GM04504 (cell line): ENCODE measurements at places on chromosomes 2 and 18.

- no peak for DNase-seq
These were observed 133.6 kb downstream of the PRPF40A start for GRCh38 chr2:152583512-152584229.

- no peak for DNase-seq
These were observed 94.3 kb downstream of the EDAR start for GRCh38 chr2:108894766-108895165.

DNA sequence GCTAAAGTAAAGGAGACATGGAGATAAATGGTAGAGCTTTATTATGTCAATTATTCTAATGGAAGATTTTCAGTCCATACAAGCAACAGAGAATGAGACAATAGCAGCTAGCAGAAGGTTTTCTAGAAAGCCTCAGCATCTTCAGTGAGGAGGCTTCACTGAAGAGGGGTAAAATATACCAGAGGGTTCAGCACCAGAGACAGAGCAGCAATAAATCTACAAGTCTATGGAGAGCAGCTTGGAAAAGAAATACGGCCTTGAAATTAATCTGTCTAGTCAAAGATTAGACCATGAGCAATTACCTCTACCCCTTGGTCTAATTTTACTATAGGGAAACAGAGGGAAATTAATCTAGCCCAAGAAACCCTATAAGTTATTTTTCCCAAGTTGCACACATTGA is 185.7 kb upstream of the CRIM1 start:
- no peak for DNase-seq

- no peak for DNase-seq
These were observed 37.1 kb downstream of the EVA1A start for GRCh38 chr2:75523313-75524275.

DNA sequence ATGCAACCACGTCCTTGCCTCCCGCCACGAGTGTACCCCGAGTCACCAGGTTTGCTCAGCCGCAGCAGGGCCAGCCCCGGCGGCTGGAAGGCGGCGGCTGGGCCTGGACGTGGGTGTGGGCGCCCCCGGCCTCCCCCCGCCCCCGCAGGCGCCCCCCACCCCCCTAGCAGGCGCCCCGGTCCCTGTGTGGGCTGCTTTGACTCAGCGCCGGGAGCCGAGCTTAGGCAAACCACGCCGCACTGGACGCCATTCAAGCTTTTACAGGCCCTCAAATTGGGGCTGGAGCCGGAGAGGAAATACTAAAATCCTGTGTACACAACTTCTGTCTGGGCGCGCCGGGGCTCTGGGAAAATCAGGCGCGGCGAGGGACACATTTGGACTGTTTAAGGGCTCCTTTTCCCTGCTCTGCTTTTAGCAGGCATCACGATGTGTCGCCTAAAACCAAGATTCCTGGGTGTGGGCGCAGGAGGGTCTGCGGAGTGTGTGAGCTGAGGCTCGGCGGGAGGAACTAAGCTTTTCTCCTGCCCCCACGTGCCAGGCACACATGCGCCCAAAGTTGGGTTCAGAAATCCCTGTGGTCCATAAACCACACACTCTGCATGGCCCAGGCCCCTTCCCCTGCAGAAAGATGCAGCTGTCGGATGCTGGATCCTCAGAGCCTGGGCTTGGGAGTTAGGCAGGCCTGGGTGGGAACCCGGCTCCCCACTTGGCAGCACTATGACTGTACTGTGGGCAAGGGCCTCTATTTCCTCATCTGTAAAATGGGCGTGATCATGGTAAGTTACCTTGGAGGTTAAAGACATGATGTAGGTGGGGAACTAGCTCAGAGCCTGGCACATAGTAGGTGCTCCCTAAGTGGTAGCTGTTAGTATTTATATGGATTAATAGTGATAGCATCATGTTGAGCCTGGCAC is 57.6 kb downstream of the ATOH8 start:
- peak; percentile 28 for DNase-seq

- no peak for DNase-seq
These were observed 59.8 kb downstream of the ZNF532 start for GRCh38 chr18:58924473-58924872.

- DNase-seq, result no peak
These were observed 72.8 kb upstream of the CDH19 start for GRCh38 chr18:66676699-66677098.

GRCh38 chr2:174663550-174663949 is 65.9 kb upstream of the WIPF1 start:
- DNase-seq, result peak; percentile 93

GRCh38 chr2:20484810-20485611 is 38.1 kb downstream of the RHOB start:
- no peak for DNase-seq

GRCh38 chr18:10473132-10473531 is 18.7 kb downstream of the APCDD1 start:
- no peak for DNase-seq

- no peak for DNase-seq
These were observed 143.3 kb upstream of the ZEB2 start for GRCh38 chr2:144663207-144663606.

GRCh38 chr2:64036034-64036705 is 16.9 kb upstream of the VPS54 start:
- no peak for DNase-seq

GRCh38 chr18:24656551-24657443 is 196.4 kb downstream of the HRH4 start:
- peak; percentile 39 for DNase-seq

- no peak for DNase-seq
These were observed 60.0 kb downstream of the SDC1 start for GRCh38 chr2:20164734-20165478.

DNA sequence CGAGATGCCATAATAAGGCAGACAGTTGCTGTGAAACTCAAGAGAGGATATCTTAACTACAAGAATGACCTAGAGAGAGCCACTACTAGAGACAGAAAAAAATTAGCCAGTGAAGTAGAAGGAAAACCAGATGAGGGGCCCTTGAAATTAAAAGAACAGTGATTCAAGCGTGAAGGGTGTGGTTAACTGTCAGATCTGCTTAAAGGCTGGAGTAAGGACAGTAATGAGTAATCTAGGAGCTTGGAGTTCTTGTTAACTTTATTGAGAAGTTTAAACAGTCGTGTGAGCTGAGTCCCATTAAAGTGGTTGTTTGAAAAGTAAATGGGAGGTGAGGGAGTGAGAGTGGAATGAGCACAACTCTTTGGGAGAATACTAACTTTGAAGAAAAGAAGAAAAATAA is 21.3 kb downstream of the PIGN start:
- DNase-seq, result no peak

- no peak for DNase-seq
These were observed 96.4 kb downstream of the CERS6 start for GRCh38 chr2:168552450-168552856.

- DNase-seq, result no peak
These were observed 201.1 kb upstream of the HDAC4 start for GRCh38 chr2:239601880-239602279.

DNA sequence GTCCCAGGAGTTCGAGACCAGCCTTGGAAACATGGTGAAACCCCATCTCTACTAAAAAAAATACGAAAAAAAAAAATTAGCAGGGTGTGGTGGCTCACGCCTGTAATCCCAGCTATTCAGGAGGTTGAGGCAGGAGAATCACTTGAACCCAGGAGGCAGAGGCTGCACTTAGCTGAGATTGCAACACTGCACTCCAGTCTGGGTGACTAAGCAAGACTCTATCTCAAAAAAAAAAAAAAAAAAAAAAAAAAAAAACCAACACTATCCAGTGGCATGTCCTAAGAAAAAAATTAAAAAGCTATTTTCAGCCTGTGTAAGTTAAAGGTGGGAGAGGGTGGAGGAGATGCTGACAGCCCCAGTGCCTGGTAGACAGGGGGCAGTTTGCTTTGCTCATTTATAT is 32.2 kb upstream of the REL start:
- DNase-seq, result no peak

- DNase-seq, result no peak
These were observed 10.1 kb downstream of the HJURP start for GRCh38 chr2:233844064-233844807.

DNA sequence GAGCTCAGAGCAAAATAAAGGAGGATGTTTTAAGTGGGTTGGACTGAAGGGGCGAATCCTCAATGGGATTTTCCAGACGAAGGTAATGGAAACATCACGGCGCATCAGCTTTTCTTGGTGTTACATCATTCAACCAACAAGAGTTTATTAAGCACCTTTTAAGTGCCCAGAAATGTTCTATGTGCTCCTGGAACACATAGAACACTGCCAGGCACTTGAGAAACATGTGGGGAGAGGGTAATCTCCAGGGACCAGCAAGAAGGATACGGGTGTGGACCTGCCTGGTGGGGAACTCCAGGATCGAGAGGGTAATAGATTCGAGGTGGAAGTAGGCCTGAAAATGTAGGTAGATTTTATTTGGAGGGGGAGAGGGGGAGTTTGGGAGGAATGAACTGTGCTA is 168.6 kb downstream of the PRKCE start:
- no peak for DNase-seq

DNA sequence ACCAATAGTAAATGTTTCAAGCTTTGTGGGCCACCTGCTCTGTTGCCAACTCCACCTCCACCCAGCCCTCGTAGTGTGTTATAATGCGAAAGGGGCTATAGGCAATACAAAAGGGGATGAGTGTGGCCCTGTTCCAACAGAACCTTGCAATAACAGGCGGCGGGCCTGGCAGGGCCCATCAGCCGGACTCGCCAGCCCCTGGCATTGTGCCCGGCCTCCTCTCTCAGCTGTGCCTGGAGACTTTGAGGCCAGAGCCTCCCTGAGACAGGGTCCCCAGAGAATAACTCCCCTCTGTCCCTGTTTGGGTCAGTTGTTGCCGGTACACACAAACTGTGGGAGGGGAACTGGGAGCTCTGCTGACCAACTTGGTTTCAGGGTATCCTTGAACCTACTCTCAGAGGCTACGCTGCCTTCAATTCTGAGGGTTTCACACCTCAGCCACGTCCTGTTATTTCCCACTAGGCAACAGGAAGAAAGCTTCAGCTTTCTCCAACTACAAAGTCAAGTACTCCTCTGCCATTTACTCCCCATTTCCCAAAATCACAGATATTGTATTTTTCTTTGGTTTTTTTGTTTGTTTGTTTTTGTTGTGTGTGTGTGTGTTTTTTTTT is 58.0 kb upstream of the ZNF236 start:
- no peak for DNase-seq

DNA sequence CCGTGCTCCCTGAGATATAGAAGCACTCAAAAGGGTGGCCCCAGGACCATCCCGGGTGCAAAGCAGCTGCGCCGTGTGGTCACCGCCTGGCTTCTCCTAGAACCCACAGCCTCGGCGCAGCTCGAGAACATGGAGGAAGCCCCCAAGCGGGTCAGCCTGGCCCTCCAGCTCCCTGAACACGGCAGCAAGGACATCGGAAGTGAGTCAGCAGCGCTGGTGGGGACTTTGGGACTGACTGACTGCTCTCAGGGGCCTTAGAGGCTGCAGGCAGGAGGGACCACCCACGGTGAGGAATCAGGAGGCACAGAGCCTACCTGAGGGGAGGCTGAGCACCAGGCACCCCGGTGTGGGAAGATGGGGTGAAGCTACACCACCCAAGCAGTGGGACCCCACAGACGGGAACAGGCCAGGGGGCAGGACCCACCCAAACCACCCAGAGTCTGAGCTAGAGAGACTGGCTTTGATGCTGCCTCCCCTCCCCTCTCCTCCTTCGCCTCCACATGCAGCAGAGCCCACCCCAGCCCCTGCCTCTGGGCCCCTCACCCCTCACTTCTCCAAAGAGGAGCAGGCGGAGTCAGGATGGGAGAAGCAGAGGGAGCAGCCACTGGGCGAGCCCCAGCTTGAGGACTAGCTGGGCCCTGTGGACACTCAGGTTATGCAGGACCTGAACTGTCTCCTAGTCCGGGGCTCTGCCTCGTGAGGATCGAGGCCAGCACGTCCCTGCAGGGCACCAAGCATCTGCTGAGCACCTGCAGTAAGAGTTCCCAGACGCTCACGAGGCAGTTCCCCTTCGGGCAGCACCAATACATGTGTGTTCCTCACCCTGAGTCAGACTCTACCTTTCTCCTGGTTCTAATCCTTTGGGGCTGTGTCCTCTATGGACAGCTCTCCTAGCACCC is 28.7 kb downstream of the MTERF4 start:
- DNase-seq, result no peak

DNA sequence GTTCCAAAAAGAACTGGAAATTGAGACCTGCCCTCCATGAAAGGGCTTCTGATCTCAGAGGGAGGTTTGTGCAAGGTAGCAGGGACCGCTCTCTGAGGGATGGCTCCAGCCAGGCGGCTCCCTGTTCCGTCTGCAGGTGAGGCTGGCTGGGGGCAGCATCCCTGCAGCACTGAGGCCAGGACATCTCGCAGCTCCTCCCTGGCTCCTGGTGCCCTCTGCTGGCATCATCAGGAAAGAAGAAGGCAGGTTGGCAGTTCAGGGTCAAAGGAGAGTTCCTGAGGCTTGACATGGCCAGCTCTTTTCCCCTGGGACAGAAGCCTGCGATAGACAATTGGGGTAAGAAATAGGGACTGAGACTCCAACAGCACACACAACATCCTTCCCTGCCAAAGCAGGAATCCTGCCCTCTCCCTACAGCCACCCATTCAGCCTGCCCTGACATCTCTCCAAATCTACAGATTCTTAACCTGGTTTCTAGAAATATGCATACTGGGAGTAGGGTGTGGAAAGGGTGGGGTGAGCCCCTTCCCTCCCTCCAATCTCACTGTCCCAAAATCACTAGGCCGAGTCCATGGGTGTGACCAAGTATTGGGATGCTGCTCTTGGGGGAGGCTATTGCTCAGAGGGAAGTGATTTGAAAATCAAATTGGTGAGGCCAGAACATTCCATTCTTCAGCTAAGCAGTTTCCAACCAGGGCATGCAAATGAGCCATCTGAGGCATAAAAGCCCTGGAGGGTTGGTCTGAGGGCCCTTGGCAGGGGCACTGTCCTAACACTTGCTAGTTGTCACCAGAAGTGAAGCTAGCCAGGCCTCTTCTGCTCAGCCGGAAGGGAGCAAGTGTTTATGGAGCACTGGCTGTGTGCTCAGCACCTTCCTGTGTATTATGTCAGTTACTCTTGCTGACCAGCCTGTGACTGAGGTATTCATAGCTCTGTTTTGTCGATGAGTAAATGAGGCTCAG is 185.4 kb downstream of the TFCP2L1 start:
- no peak for DNase-seq

DNA sequence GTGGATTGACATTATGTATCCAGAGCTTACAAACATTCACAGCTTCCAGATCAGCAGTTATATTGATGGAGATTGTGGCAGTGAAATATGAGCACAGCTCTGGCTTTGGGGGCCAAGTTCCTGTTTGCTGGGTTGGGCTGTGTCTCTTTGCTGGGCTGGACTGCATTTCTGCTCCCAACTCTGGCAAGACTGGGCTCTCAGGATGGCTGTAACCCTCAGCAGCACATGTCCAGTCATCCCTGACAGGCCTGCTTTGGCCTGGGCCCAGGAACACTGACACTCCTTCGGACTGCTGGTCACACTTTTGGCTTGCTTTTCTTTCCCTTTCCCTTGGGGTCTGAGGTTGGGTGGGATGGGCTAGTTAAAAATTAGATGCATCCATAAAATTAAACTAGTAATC is 17.9 kb upstream of the VPS4B start:
- peak; percentile 46 for DNase-seq

DNA sequence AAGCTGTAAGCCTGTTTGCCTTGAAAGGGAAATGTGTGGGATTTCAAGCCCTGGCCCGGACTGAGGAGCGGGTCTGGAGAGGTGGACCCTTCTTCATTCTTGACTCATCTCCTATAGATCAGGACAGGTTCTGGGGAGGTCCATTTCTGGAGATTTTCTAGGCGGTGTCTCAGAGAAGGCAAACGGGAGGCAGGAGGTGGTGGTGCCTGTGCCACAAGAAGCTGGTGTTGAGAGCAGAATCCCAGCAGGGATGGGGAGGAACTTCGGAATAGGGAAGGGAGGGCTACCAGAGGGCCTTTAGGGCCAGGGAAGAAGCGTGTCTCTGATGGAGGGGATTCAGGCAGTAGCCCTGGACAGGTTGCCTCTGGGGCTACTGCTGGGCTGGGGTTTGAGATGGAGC is 93.0 kb downstream of the CTIF start:
- DNase-seq, result no peak
